EH (cell line): ENCODE measurements at places on chromosomes 7 and 10.

DNA sequence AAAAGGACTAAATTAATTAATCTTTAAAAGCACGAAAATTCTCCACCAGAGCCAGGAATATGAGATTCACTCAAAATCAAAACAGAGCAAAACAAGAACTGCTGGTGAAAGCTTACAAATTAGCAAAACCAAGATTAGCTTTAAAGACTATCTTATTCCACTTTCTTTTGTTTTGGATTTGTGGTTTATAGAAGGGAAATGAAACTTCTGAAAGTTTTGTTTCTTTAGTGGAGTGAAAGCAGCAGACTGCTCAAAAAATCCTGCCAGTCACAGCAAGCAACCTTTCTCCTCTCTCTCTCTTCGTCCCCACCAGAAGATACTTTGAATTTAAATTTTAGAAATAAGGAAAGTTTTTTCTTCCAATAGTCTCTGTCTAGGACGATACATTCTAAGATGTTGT, 7.8 kb downstream of the ACTA2 start:
- DNase-seq, result no peak

DNA sequence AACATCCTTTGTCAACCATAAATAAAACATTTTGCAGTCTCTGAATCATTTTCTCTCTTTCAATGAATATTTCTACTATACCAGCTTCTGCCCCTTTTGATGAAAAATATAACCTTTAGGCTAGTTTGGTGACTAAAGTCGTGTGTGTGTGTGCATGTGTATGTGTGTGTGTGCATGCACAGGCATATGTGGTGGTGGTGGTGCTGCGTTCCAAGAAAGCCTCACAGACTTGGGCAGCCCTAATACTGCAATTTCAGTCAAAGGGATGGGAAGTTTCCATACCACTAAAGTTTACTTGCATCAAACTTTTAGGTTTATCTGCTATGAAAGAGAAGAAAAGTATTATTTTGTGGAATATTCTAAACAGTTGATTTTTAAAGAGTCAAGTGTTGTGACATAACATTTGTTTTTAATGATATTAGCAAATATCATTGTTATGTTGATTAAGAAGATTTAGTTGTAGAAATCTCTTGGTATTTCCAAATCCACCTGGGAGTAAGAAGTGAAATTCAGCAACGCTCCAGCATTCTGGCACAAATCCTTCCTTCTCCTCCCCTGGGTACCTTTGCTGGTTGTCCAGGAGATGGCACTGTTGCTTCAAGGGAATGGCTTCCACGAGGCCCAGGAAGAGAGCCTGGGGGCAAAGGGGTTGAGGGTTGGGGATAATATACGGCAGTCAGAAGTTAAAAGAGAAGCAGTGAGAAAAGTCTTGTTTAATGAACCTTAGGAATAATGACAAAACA, 41.5 kb downstream of the ASB4 start:
- peak; percentile 63 for DNase-seq

- no peak for DNase-seq
Observed at GRCh38 chr7:130114374-130114773, 44.0 kb downstream of the KLHDC10 start.

GRCh38 chr10:132847856-132848255, 61.9 kb upstream of the NKX6-2 start:
- DNase-seq, result no peak

DNA sequence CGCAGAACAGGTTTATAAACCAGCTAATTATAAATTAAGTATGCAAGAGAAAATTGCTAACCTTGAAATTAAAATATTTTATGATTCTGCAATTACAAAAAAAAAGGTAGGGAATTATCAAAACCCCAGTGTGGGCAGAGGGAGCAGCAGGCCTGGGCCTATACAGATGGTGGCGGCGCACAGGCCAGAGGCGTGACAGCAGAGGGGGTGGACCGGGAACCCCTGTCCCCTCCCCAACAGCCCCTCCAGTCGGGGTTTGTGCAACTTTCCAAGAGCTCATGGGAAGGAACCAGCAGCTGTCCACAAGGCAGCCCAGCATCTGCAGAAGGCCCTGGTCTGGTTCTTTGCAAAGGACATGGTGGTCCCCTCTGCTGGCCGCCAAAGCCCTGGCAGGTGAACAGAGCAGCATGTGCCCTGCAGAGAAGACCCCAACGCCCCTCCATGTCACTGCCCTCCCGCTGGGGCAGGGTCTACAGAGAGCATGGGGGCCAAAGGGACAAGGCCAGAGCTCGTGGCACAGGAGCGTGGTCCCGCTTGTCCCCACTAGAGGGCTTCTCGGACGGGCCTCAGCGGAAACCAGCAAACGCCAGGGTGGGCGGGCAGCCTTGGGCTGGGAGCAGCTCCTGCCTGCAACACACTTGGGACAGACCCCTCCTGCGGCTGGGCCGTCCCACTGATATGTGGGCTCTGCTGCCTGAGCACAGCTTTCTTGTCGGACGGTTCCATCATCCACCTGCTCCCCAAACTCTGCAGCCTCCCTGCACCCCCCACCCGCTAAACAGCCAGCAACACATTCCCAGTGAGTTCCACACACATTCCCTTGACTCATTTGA, 75.1 kb downstream of the EBF3 start:
- DNase-seq, result no peak

DNA sequence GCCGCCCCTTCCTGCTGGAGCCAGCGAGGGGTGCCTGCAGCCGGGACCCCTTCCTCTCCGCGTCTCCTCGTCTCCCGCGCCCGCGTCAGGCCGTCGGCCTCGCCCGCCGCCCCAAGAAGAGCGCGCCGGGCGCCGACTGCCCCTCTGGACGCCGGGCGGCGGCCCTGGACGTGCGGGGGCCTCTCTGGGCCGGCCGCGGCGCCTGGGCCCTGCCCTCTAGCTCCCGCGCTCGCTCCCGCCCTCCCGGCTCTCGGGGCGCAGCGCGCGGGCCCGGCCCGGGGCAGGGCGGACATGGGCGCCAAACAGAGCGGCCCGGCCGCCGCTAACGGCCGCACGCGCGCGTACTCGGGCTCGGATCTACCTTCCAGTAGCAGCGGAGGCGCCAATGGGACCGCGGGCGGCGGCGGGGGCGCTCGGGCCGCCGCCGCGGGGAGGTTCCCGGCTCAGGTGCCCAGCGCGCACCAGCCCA, 704 bp downstream of the ZNRF2 start:
- DNase-seq, result peak; percentile 43

- DNase-seq, result no peak
Observed at GRCh38 chr7:2270495-2270894, 28.5 kb downstream of the NUDT1 start.

GRCh38 chr10:122879339-122880273, at the start of gene FAM24B:
Gene FAM24B (minus strand): TSS chr10:122879581. CDS start chr10:122850515, 29,066 bp downstream.
- peak; percentile 99 for DNase-seq

DNA sequence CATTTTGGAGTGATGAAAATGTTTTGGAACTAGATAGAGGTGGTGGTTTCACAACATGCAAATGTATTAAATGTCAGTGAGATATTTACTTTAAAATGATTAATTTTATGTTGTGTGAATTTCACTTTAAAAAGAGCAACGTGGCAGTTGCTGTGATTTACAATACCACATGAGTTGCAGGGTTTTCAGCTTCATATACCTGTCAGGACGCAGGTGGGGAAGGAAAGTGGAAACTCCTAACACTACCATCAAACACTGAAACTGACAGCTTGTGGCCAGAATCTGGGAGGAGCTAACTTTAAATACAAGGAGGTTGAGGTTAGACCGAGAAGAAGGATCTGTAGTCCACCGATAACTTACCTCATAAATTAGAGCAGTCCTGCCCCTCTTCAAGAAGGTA, 168.9 kb upstream of the TMEM72 start:
- DNase-seq, result no peak

DNA sequence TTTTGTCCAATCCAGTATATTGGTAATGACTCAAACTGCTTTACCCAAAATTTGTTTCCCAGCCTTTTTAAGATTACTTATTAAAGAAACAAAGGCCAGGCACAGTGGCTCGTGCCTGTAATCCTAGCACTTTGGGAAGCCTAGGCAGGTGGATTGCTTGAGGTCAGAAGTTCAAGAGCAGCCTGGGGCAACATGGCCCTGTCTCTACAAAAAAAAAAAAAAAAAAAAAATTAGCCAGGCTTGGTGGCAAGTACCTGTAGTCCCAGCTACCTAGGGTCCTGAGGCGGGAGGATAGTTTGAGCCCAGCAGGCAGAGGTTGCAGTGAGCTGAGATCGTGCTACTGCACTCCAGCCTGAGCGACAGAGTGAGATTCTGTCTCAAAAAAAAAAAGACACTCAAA, 7.0 kb upstream of the ARHGAP12 start:
- no peak for DNase-seq

DNA sequence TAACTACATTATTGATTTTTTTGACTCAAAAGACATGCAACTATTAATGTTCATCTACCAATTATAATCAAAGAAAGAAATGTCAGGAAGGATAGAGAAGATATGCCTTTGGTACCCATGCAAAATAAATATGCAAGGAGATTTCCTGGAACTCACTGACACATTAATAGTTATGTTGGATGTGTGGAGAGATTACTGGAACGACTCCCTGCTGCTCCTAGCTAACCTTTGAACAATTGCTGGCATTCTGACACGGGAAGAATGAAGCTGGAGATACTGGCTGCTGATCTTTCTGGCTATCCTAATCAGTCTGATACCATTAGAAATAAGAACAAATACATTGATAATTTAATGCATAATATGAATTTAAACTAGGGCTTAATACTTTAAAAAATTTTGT, 507.9 kb upstream of the NRG3 start:
- DNase-seq, result no peak

GRCh38 chr10:13349463-13350274, 1.6 kb upstream of the SEPHS1 start:
- peak; percentile 66 for DNase-seq

GRCh38 chr7:113784956-113785355, 133.9 kb downstream of the PPP1R3A start:
- DNase-seq, result no peak

- no peak for DNase-seq
Observed at GRCh38 chr7:88669913-88670312, 89.6 kb upstream of the ZNF804B start.

- DNase-seq, result no peak
Observed at GRCh38 chr10:77281719-77282118, 355.9 kb downstream of the KCNMA1 start.

DNA sequence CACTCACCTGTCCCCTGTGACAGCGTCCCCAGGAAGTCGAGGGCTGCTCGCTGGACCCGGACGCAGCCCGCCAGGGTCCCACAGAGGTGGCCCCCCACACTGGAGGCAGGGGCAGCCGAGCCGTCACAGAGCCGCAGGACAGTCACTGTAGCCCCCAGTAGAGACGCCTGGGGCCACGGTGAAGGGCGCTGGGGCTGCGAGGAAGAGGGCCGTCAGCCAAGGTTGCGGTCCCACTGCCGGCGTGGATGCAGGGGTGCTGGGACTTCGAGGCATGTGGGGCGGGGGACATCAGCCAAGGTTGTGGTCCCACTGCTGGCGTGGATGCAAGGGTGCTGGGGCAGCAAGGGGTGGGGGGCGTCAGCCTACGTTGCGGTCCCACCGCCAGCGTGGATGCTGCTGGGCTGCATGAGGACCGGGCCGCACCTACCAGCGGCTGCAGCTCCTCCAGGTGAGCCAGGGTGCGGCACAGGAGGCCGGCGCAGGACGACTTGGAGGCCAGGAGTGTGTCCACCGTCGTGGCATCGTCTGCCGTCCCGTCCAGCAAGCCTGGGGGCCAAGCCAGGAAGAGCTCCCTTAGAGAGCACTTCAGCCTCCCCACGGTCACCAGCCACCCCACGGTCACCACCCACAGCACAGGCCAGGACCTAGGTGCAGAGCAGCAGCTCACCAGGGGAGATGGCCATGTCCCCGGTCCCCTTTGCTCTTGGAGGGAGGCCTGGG, 13.9 kb downstream of the BRAT1 start:
- no peak for DNase-seq

GRCh38 chr10:69451209-69451783, at the start of gene TSPAN15:
Gene TSPAN15 (plus strand): TSS chr10:69451465. CDS start chr10:69451595, 130 bp downstream.
- peak; percentile 77 for DNase-seq
